ENCODE measurements at places on chromosomes 2 and 18. TPM values are rescaled to one million over a fixed set of nuclear protein-coding genes. Genes with fewer than 3 reads are reported as not detected.

The KDM3A gene
- total RNA-seq, result 75.3 TPM

The KCNS3 gene
- 13.7 TPM for total RNA-seq

The TTN gene
- total RNA-seq, result 41.7 TPM

The EN1 gene
- not detected for total RNA-seq

The PAX3 gene
- 0.60 TPM for total RNA-seq

GRCh38 chr2:110097506-110098220 lies 18.0 kb downstream of the MALL start:
- H3K36me3 ChIP-seq, result no peaks in the 10 kb centered on the region
- no peak overlapping the region for H3K27ac ChIP-seq
- H3K4me3 ChIP-seq, result no peak overlapping the region
- no peak for DNase-seq

GRCh38 chr18:49968644-49969309 lies 155.4 kb upstream of the ACAA2 start:
- no peak overlapping the region for H3K4me3 ChIP-seq
- H3K27ac ChIP-seq, result no peak overlapping the region
- H3K27me3 ChIP-seq, result no peaks in the 10 kb centered on the region

DNA sequence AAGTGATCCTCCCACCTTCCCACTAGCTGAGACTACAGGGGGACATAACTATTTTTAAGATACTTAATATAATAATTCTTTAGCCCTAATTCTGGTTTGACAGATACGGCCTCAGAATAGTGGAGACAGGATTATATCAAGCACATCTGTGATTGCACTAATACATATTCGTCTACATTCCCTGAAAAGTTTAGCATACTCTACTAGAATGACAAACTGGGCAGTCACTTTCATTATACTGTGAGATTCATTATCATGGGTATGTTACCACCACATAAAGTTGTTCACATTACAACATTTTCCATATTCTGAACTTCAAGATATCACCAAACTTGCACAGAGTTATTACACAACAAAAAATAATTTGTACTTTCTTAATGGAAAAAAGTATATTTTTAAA lies 11.0 kb downstream of the FAM210A start:
- no peaks in the 10 kb centered on the region for H3K36me3 ChIP-seq
- H3K4me3 ChIP-seq, result no peak overlapping the region
- H3K4me1 ChIP-seq, result no peaks in the 10 kb centered on the region
- no peak for DNase-seq
- H3K27me3 ChIP-seq, result no peaks in the 10 kb centered on the region

DNA sequence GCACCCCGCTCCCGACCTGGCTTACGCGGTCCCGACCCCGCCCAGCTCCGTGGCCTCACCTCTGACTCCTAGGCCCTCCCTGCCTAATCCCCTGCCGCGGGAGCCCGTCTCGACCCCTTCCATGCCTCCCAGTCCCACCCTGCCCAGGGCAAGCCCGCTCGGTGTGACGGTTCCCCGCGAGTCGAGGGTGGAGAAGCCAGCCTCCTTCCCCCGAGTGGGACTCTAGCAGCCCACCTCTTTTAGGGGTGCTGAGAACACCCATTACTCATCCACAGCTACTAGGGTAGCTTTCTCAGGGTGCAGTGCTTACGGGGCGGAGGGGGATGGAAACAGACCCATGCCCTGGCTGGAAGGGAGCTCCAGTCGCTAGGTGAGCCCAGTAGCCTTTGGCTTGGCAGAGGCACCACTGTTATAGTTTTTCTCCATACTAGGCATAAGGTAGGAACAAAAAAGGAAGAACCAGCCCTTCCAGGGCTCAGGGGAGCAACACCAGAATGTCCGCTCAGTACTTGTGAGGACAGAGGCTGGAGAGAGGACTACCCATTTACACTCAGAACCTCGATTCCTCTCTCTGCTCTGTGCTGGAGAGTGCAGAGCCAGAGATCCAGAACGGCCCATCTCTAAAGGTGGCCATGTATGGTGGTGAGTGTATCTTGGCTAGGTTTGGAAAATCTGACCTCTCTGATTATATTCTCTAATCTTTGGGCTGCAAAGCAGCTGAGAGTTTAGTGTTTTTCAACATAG lies 606 bp downstream of the AGBL5 start:
- no peaks in the 10 kb centered on the region for H3K27me3 ChIP-seq
- no peaks in the 10 kb centered on the region for H3K36me3 ChIP-seq
- peak; percentile 68 for DNase-seq
- no peak overlapping the region for H3K27ac ChIP-seq

- no peak overlapping the region for H3K4me3 ChIP-seq
- no peak overlapping the region for H3K27ac ChIP-seq
- H3K4me1 ChIP-seq, result no peaks in the 10 kb centered on the region
Observed at GRCh38 chr18:54734059-54734458, 94.2 kb upstream of the RAB27B start.

- H3K27me3 ChIP-seq, result no peaks in the 10 kb centered on the region
- no peak overlapping the region for H3K4me3 ChIP-seq
- no peak for DNase-seq
- no peaks in the 10 kb centered on the region for H3K36me3 ChIP-seq
- H3K4me1 ChIP-seq, result no peaks in the 10 kb centered on the region
- H3K27ac ChIP-seq, result no peak overlapping the region
Observed at GRCh38 chr18:11050966-11051365, 98.4 kb downstream of the PIEZO2 start.

DNA sequence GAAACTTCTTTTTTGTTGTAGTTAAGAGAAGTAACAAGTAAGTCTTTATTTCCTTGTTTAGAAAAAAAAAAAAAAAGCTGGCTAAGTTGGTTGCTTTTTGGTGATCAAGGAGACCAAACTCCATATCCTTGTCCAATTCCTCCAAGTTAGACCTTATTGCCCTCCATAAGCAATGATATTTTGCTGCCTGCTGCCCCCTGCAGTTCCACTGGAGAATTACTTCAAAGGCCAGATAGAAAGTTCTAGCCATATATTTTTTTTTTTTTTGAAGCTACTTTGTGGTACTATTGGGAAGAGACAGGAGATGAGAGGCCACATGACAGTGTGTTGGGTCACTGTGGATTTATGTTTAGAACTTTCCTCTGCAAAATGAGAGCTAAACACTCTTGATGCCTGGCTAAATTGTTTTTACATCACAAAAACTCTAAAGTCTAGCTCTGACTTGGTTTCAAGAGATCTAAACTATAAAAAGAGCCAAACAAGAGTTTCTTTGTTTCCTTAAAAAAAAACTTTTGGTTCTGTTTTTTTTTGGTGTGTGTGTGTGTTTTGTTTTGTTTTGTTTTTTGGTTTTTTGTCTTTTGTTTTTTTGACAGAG lies 80.7 kb upstream of the RASGRP3 start:
- H3K27me3 ChIP-seq, result no peaks in the 10 kb centered on the region
- DNase-seq, result peak; percentile 63
- H3K4me3 ChIP-seq, result no peak overlapping the region
- no peaks in the 10 kb centered on the region for H3K4me1 ChIP-seq
- H3K36me3 ChIP-seq, result peaks cover 6% of the 10 kb centered on the region

GRCh38 chr2:190271783-190272456 lies 47.7 kb downstream of the HIBCH start:
- H3K4me3 ChIP-seq, result no peak overlapping the region
- H3K36me3 ChIP-seq, result no peaks in the 10 kb centered on the region
- H3K27me3 ChIP-seq, result no peaks in the 10 kb centered on the region
- no peak for DNase-seq
- H3K4me1 ChIP-seq, result peaks cover 2% of the 10 kb centered on the region
- H3K27ac ChIP-seq, result no peak overlapping the region

DNA sequence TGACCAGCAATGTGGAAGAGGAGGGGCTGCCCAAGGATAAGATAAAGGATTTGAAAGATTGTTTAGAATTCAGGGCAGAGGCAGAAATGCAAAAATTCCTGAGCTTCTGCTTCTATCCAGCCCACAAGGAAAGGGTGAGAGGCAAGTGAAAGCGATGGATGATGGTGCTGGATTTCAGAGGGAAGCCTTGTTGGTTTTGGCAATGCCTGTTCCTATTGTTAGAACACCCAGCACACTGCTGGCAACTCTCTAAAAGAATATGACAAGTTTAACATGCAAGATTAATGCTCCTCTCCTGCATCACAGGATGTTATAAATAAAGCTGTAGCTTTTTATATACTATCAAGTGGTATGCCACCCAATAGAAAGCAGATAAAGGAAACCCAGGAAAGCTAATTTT lies 92.6 kb downstream of the ZNF385B start:
- no peaks in the 10 kb centered on the region for H3K36me3 ChIP-seq
- H3K4me3 ChIP-seq, result no peak overlapping the region
- no peak overlapping the region for H3K27ac ChIP-seq
- H3K27me3 ChIP-seq, result no peaks in the 10 kb centered on the region
- no peaks in the 10 kb centered on the region for H3K4me1 ChIP-seq
- DNase-seq, result no peak

DNA sequence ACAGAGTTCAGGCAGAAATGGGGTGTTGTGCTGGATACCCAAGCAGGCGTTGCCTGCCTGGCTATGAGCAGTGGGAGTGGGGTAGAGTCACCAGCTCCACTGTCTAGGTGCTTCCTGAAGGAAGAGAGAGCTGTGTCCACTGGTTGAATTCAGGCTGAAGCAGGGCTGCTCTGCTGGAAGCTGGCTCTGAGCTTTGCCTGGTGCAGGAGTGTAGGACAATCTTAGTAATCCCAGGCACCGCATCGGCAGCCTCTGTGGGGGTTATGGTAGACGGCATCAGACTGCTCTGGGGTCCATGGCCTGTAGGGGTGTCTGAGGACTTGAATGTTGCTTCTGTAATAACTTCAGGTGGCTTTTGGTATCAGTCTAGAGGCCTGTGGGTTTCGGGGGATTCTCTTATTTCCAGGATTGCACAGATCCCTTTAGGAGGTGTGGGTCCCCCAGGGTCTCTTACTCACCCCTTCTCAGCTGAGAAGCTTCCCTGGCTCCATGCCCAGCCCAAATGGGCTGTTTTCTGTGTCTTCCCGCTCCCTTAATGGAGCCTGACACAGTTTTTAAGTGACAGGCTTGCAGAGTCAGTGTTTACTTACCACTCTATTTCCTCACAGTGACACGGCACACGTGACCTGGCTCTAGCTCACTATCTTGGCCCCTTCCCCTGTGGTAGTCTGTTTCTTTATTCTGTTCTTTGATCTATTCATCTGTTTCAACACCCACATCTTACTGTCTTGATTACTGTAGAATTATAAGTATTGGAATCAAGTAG lies 644.3 kb downstream of the CBLN2 start:
- no peak overlapping the region for H3K27ac ChIP-seq
- H3K4me3 ChIP-seq, result no peak overlapping the region
- H3K36me3 ChIP-seq, result no peaks in the 10 kb centered on the region
- no peak for DNase-seq

DNA sequence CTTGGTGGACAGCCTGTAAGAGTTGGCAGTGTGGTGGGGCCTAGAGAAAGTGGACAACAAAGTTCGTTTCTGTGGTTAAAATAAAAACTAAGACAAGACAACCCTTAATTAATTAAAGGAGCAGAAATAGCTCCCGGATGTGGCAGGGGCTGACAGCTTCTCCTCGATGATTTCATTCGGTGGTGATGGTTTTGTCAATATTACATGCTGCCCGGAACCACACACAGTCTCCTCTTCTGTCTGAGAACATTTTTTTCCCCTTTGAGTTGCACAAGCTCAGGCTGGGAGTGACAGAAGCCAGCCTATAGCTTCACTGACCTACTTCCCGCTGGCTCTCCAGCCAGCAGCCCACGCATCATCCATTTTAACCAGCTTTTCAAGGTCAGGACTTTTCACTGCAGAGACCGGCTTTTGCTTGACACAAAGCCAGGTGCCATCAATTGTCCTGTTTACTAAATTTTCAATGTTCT lies 378.8 kb downstream of the SLC4A3 start:
- DNase-seq, result no peak
- no peaks in the 10 kb centered on the region for H3K36me3 ChIP-seq
- H3K4me3 ChIP-seq, result no peak overlapping the region
- H3K27ac ChIP-seq, result no peak overlapping the region
- H3K4me1 ChIP-seq, result peaks cover 4% of the 10 kb centered on the region

DNA sequence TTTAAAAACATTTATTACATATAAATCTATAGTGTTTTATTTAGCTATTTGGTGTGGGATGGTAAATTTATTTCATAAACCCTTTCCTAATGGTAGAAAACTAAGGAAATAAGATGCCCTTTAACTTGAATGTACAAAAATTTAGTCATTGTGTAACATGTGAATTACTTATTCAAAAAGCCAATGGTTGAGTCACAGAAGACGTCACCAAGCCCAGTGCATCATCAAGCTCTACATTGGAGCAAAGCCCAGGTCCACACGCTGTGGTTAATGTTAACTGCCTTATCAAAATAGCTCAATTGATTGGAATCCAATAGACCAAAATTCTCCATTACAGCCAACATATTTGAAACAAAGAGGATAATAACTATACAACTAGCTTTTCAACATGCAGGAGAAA lies 145.5 kb upstream of the LYPD1 start:
- no peak overlapping the region for H3K27ac ChIP-seq
- no peaks in the 10 kb centered on the region for H3K4me1 ChIP-seq
- no peaks in the 10 kb centered on the region for H3K27me3 ChIP-seq
- no peak for DNase-seq

DNA sequence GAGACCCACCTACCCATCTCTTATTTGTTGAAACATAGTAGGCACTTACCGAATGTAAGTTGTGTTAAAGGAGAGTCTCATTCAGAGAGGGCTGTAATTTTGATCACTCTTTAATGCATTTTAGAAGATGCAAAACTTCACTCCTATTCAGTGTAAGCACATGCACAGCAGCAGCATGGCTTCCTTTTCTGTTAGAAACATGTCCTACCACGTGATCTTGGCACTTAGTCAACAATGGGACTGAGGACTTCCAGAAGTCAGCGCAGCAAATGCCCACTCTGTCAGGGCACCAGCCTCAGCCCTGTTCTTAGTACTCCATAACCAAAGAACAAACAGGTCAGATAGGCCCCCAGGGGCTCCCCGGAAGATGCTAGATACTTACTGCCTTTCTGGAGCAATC lies 456.5 kb downstream of the METTL4 start:
- H3K27ac ChIP-seq, result no peak overlapping the region
- H3K4me1 ChIP-seq, result no peaks in the 10 kb centered on the region
- DNase-seq, result no peak
- no peaks in the 10 kb centered on the region for H3K27me3 ChIP-seq

DNA sequence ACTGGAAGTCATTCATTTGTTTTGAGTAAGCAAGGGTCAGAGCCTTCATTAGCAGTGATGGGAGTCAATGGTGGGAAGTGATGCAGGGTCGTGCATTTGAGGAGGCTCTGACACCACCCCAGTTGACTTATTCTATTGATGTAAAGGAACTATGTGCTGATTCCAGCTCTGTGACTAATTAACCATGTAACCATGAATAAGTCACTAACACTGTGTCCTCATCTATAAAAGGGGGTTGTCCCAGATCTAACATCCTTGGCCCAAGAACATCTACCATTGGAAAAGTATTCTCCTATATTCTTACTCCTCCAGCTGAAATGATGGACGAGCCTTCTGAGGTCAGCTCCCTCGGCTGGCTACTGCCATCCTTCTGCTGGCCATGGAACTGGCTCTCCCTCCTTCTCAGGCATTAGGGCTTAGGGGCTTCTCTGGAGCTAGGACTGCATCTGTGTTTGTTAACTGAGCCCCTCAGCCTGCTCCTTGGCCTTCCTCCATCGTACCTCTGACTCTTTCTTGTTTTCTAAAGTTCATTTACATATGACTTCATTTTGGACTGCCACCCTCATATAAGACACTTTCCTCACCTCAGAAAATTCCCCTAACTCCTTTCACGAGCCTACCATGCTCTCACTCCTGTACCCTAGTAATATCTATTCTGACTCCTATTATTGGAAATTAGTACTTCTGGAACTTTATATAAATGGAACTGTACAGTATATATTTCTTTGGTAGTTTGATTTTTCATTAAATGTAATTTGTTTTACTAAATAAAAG lies 115.5 kb downstream of the KCTD1 start:
- no peak for DNase-seq
- H3K4me1 ChIP-seq, result no peaks in the 10 kb centered on the region
- H3K27ac ChIP-seq, result no peak overlapping the region
- H3K27me3 ChIP-seq, result no peaks in the 10 kb centered on the region
- H3K36me3 ChIP-seq, result no peaks in the 10 kb centered on the region
- H3K4me3 ChIP-seq, result no peak overlapping the region
